ENCODE measurements at places on chromosomes 4 and X.

DNA sequence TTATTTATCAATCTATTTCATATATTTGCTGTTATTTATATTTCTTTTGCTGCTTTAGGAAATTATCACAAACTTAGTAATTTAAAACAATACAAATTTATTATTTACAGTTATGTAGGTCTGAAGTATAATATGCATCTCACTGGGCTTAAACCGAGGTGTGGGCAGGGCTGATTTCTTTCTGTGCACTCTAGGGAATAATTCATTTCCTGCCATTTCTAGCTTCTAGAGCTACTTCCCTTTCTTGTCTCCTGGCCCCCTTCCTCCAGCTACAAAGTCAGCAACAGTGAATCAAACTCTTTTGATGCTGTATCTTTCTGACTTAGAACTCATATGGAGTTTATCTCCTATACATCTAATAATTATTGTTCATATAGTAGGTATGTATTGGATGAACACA lies 303.5 kb upstream of the ARSJ start:
- DNase-seq: no peak

DNA sequence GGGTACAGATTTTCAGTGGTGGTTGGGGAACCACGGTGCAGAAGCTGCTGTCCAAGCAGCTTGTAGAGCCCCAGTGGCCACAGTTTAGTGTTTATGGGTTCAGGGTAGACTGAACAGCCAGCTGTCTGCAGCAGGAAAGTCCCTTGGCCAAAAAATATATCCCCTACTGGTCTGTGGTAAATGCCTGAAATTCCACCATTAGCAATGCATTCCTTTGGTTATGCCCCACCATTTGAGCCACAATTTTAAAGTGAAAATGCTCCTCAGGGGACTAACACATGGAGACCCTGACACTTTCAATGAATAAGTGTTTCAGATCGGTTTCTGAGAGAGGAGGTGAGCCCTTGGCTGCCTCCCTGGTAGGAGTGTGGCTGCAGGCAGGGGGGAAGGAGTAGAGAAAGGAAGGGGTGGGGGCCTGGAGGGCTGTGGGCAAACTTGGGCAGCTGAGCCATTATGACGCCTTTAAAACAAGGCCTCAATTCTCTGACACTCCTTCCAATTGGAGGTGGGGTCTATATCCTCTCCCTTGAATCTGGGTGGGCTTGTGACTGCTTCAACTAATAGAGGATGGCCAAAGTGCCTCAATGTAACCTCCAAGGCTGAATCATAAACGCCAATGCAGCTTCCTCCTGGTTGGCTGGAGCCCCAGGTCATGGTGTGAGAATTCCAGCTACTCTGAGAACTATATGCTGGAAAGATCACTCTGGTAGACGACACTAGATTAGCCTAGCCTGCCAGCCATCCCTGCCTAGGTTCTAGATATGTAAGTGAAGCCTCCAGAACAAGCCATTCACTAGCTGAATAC lies 75.8 kb upstream of the ATP6AP2 start:
- DNase-seq: no peak

DNA sequence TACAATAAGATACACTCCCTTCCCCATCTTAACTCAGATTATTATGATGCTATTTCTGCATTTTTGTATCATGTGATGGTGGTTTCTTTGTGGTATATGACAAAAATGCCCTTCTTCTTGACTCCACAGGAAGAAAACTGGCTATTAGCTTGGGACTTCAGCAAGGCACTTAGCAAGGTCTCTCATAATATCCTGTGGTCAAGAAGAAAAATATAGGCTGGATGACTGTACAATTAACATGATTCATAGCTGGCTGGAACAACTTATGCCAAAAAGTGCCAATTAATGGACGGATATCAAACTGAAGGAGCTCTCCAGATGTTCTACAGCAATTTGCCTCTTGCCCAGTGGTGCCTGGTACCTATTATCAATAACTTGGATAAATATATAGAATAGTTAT lies 2.3 kb upstream of the MID1IP1 start:
- no peak for DNase-seq

- DNase-seq: no peak
Observed at GRCh38 chr4:55272589-55272988, 73.5 kb upstream of the SRD5A3 start.

DNA sequence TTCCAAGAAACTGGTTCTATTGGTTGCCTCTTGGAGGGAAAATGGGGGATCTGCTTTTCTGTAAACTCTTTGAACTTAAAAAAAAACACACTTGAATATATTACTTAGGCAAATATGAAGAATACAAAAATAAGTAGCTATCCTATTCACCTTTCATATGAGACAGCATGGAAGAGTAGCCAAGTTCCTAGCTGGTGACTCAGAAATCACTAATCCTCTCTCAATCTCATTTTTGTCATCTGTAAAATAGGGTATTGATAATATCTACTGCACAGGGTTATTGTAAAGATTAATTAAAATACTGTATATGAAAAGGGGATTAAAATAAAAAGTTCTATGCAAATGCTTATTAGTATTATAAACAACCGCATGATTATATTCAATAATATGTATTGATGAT lies 12.7 kb downstream of the MGARP start:
- no peak for DNase-seq

DNA sequence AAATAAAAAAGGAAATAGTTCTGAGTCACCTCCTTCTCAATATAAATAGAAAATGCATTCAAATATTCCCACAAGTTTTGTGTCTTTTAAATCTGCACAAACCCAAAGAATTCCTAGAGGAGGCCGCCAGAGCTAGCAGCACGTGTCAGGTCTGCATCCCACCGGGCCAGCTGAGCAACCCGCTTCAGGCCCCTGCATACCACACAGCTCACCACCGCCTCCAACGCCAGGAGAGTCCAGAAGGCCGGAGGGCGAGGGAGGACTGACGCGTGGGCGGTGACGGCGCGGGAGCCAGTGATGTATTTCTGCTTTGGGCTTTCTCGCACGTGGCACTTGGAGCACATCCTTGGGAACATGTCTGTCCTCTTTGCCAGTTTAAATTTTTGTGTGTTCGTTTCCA lies 61.9 kb upstream of the CLDN34 start:
- DNase-seq: no peak

GRCh38 chr4:183059797-183060196 lies 39.3 kb upstream of the WWC2 start:
- DNase-seq: no peak

GRCh38 chr4:137384476-137384875 lies 147.8 kb downstream of the PCDH18 start:
- no peak for DNase-seq

GRCh38 chrX:44317181-44317580 lies 26.3 kb downstream of the EFHC2 start:
- no peak for DNase-seq

GRCh38 chr4:31259119-31259518 lies 539.0 kb downstream of the PCDH7 start:
- DNase-seq: no peak

GRCh38 chrX:12693754-12694153 lies 97.5 kb upstream of the PRPS2 start:
- no peak for DNase-seq
